ENCODE measurements at places on chromosomes 11 and 22. TPM values are rescaled to one million over a fixed set of nuclear protein-coding genes. Genes with fewer than 3 reads are reported as not detected.

DNA sequence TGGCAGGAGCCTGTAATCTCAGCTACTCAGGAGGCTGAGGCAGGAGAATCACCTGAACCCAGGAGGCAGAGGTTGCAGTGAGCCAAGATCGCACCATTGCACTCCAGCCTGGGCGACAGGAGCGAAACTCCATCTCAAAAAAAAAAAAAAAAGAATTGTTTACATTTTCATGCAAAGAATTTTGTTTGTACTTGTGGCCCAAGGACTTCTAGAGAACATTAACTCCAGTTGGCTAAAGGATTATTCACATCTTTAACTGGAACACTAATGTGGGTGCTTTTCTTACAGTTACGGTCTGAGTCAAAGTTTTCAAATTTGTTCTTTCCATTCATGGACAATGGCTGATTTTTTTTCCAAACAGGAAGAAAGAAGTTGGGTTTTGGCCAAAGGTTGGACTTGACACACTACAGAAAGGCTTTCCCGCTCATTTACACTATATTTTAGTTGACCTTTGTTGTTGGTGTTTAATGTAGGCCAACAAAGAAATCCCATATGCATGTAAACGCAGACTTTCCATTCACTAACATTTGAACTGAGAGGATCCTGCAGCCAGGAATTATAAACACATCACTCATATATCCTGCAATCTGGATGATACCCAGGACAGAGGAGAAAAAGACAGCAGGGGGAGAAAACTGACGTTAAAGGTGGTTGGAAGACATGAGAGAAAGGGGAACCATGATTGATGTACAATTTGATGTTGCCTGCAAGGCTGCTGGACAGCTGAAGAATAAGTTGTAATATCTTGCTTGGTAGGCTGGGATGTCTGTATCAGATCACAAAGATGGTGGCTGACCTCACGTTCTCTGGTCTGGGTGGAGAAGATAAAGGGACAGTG is 13.1 kb downstream of the POU2AF1 start:
- DNase-seq = no peak

DNA sequence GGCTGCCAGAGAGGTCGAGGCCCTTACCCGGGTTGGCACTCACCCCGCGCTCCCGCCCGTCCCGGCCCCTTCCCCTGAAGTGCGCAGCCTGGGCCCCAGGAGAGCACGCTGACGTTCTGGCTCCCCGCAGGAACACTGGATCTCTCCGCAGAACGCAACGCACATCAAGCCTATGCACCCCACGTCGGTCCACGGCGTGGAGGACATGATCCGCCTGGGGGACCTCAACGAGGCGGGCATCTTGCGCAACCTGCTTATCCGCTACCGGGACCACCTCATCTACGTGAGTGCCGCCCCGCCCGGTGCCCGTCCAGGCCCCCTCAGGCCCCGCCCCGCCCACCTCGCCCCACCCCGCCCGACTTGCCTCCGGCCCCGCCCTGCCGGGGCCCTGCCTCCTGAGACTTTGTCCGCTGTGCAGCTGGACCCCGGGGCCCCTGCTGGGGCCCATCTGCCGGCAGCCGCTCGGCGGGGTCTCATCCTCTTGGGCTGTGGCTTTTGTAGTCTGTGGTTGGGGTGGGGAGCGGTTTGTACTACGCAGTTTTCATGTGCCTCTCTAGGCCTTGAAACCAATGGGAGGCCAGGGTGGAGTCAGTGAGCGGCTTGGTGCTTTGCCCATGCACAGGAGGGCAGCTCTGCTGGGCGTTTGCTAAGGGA is 19.7 kb downstream of the MYO7A start:
- no peak for DNase-seq

DNA sequence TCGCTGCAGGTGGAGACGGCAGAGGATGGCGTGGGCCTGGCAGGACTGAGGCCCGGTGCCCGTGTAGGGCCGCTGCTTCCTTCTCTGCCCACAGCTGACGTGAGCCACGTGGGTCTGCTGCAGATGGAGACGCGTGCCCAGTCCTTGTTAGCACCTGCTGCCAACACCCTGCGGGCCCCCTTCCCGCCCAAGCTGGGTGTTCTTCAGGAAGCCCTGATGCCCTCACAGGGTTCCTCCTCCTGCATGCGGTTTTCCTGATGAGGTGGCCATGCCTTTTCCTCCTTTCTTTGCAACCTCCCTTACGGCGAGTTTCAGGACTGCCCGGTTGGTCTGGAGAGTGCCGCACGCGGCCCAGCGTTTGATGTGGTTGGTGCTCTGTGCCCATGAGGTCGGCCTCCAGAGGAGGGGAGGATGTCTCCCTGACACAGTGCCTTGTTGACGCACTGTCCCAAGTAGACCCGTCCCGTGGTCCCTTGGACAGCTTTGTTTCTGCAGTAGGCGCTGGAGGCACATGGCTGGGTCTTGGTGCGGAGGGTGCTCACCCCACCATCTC is 44.7 kb downstream of the AP2A2 start:
- no peak for DNase-seq

DNA sequence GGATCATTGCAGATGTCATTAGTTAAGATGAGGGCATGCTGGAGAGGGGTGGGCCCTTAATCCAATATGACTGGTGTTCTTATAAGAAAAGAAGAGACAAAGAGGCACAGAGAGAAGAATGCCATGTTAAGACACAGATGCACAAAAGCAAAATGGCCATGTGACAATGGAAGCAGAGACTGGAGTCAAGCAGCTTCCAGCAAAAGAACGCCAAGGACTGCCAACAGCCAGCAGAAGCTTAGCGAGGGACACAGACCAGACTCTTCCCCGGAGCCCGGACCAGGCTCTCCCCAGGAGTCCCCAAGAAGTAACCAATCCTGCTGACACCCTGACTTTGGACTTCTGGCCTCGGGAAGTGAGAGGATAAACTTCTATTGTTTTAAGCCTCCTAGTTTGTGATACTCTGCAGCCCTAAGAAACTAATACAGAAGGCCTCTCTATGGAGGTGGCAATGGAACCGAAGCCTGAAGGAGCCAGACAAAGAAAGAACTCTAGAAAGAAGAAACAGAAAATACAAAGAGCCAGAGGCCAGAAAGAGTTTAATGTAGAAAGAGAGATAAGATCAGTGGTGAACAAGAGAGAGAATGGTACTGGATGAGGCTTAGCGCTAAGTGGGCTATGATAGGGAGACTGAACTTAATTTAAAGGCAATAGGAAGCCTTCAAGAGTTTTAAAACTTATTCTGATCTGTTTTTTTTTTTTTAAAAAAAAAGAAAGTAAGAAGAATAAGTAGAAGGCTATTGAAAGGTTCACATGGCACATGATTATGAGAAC is 27.7 kb downstream of the PRCP start:
- no peak for DNase-seq

DNA sequence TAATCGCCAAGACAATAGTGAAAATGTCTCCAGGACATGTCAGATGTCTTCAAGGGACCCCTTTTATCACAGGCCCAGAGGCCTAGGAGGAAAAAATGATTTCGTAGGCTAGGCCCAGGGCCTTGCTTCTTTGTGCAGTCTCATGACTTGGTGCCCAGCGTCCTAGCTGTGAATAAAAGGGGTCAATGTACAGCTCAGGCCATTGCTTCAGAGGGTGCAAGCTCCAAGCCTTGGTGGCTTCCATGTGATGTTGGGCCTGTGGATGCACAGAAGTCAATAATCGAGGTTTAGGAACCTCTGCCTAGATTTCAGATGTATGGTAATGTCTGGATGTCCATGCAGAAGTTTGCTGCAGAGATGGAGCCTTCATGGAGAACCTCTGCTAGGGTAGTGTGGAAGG is 20.7 kb upstream of the MTMR2 start:
- DNase-seq = no peak

GRCh38 chr11:72227316-72228228 is 3.0 kb downstream of the INPPL1 start:
- DNase-seq = no peak

DNA sequence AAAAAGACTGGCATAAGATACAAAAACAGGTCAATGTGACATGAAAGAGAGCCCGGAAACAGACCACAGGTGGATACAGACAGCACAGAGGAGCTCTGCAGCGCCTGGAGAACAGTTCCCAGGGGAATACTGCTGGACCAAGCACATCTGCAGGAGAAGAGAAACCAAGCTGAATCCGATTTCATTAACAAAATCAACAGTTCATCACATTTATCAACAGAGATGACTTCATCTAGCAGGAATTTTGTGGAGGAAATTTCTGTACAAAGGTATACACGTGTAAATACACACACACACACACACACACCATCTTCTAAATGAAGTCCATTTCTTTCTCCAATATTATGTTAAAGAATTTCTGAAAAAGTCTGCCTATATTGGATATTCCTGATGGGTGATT is 17.1 kb downstream of the YPEL1 start:
- DNase-seq = no peak

DNA sequence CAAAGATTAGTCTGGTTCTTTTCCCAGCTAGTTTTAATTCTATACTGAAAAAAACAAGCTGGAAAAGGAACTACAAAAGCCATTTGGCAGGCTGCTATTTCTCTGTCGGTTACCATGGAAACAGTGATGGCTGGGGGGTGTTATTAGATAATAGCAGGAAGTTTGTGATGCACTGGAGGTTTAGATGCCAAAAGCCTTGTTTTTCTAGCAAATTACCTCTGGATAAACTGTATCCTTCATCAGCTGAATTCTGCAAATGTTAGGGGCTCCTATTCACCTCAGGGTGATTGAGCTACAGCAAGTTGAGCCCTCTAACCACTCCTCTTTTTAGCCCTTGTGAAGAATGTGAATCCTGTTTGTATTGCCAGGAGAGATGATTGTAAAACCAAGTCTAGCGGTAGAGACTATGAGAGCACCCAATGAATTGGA is 25.2 kb downstream of the ALKBH3 start:
- peak; percentile 41 for DNase-seq

DNA sequence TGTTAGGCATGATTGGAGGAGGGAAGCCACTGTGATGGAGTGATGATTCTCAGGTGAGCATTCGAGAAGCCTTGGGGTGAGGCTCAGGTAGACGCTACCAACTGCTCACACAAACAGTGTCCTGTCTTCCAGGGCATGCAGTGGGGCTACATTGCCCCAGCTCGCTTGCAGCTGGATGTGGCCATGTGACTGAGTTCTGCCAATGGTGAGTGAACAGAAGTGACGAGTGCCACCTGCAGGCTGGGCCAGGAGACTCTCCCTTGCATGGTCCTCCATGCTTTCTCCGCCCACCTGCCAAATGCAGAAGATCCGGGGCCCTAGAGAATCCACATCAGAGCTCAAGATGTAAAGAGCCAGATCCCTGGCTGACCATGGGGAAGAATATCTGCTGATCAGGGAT is 195.9 kb downstream of the BCR start:
- no peak for DNase-seq

GRCh38 chr11:120608061-120608460 is 96.5 kb downstream of the GRIK4 start:
- no peak for DNase-seq

GRCh38 chr11:124751391-124751740 is 689 bp downstream of the VSIG2 start:
- no peak for DNase-seq

- peak; percentile 31 for DNase-seq
Measured at GRCh38 chr11:7278314-7278917, 26.7 kb downstream of the SYT9 start.

DNA sequence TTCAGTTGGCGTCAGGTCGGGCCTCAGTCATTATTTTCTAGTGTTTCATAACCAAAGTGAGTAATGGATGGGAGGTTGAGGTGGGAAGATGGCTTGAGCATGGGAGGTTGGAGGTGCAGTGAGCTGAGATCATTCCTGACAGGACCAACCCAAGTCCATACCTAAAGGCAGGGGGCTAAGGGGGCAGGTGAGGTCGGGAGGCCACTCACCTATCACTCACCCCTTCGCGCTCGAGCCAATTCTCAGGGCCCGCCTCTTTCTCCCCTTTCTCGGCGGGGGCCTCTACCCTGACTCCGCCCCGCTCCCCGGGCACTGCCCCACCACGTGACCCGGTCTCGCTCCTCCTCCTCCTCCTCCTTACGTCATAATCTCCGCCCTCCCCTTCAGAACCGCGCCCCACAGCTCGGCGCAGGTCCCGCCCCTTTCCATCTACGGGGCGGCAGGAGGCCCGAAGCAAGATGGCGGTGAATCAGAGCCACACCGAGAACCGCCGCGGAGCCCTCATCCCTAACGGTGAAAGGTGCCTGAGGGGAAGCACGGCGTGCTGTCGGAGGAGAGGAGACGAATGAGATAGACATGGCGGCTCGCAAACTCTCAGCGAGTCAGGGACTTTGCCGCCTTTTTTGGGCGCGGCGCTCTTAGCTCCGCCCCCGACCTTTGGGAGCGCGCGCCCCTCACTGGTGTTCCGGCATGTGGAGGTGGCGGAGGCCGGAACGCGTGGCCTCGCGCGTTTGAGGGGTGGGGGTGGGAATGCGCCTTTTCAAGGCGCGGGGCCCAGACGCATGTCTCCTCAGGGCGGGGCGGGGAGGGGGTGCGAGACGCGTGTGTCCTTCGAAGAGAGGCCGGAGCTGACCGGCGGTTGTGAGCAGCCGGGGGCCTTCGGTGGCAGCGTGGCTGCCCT is at the start of gene WBP2NL:
WBP2NL (plus strand) TSS at position 428 of the 901 bp plus-strand sequence; CDS start at position 459, 31 bp downstream.
- DNase-seq = peak; percentile 69

DNA sequence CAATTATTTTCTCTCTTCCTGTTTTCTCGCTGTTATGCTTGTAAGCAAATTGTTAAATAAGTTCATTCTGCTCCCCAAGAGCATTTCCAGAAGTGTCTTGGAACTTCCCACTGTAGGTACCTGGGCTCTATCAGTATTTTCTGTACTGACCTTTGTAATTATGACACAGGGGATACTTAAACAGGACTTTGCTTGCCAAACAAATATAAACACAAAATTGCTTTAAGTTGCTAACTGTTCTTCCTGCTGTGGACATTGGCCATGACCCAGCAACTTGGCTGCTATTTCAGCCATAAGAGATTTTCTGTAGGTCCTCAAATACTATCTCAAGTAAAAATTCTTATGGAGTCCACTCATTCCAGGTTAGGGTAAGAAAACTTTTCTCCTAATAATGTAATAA is 30.1 kb downstream of the SYT9 start:
- no peak for DNase-seq

DNA sequence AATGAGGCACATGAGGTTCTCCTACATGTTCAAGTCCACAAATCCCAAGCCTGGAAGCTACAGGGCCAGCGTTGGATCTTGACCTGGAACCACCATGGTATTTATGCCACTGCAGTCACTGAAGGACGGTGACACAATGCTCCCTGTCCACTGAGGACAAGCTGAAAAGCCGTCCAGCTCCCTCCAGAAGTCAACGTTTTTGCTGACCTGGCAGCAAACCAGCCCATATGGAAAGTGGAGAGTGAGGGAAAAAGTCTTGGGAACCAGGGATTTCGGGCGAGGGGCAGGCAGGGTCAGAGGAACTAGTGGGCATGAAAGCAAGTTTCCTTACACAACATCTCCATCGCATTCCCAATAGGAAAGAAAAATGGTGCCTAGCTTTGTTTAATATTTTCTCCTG is 33.3 kb downstream of the OPCML start:
- no peak for DNase-seq

The P4HA3 gene
- 5.4 TPM for total RNA-seq

The PAMR1 gene
- total RNA-seq = 35.2 TPM

The MS4A6E gene
- not detected for total RNA-seq

The RIMBP3B gene
- total RNA-seq = 0.40 TPM

The THYN1 gene
- total RNA-seq = 91.2 TPM

The OR4C13 gene
- not detected for total RNA-seq

The SLC22A12 gene
- not detected for total RNA-seq

The GGTLC3 gene
- not detected for total RNA-seq
